ENCODE measurements at places on chromosomes 2 and 18.

DNA sequence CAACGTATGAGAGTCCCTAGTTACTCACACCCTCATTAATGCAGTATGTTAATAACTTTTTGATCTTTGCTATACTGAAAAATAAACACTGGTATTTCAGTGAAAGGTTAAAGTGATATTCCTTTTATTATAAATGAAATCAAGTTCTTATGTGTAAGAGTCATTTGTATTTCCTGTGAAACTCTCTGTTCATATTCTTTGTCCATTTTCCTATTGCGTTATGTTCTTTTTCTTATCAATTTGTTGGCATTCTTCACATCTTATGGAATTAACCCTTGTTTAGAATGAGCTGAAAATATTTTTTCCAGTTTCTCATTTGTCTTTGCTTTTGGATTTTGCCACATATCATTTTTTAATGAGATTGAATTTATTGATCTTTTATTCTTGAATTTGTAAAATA lies 44.8 kb downstream of the NDUFAF7 start:
- no peak for DNase-seq

DNA sequence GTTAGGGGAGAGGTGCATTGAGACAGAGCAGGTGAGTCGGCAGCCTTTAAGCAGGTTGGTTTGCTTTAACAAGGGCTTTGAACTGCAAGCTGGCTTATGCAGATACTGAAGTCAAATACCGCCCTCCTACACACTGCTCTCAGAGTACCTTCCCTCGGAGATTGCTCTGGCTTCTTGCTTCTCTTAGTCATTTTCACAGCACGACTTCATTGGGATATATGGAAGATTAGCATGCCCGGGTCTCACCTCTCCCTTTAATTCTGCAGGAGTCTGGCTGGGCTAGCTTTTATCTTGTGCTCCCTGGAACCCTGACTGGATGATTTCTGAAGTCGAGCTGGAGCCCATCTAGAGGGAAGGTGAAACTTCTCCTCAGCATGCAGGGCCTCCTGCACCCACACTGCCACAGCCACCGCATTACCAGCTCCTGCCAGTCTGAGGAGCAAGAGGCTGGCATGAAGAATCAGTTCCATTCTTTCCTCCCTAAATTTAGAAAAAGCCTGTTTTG lies 395.5 kb upstream of the HNRNPA3 start:
- no peak for DNase-seq

DNA sequence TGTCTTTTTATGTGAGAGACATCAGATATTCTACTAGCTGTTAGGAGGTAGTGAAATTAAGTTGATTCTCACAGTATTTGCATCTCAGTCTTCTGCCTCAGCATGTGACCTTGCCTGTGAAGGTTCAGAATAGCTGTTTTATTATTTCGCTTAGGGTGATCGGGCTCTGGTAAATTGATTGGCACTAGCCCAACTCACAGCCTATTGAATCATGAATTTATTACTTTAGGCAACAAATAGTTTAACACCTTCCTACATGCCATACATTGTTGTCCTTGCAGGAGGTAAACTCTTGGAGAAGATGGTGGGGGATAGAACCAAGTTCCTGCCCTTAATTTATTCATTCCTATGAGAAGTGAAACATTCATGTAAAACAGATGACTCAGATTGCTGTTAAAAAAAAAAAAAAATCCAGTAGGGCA lies 101.9 kb downstream of the GPD2 start:
- DNase-seq = no peak

- no peak for DNase-seq
Measured at GRCh38 chr2:174635776-174636404, 38.3 kb upstream of the WIPF1 start.

GRCh38 chr2:70891572-70892357 lies 43.9 kb upstream of the ATP6V1B1 start:
- no peak for DNase-seq

DNA sequence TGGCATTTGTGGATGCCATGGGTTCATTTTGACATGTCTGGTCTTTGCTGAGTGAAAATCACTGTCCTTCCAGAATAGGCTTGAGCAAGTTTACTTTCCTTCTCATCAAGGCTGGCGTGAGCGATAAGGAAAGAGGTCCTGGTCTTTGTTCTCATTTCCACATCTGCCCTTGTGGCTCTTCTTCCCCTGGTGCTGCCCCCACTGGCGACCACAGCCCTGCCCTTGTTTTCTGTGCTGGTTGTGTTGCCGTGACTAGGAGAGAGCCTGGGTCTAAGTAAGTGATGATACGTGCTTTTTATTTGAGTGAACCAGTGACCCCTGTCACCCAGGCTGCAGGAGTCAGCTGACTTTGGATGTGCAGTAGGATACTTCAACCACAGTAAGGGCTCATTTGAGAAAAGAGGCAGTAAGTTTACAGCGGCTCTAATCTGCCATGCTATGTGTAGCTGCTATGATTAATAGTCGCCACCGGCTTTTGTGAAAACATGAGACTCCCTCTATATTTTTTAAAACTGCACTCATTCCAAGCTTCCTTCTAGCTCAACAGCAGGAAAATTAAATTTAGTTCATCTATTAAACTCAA lies 441.7 kb downstream of the RNF144A start:
- DNase-seq = no peak

GRCh38 chr2:218332920-218333645 lies 23.6 kb upstream of the CATIP start:
- DNase-seq = no peak

DNA sequence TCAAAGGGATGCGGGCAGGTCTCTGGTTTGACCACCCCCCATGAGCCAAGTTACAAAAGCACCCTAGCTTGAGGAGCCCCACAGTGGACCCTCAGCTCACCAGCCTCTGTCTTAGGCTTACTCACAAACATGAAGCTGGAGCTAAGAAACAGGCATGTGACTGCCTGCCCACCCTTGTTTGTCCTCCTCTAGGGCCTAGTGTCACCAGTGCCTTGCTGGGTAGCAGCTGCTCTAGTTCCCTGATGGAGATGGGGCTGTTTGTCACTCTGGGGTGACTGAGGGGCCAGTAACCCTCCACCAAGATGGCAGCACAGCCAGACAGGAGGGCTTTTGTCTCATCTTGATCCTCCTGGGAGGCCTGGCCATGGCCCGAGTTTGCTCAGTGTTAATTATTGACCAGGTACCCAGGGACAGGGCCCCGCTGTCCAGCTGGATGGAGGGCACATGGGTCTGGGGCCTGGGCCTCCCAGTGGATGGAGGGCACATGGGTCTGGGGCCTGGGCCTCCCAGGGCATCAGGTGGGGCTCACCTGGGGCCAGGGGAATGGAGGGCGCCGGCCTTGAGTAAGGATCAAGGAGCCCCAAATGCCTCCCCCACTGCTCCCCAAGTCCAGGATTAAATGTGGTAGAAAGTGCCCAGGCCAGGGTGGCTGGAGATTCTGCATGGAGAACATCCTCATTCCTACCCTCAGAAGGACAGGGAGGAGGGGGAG lies 185.9 kb upstream of the HAAO start:
- no peak for DNase-seq

GRCh38 chr2:9160732-9161131 lies 45.9 kb upstream of the ASAP2 start:
- DNase-seq = no peak

- no peak for DNase-seq
Measured at GRCh38 chr2:104177179-104177578, 676.7 kb upstream of the POU3F3 start.

DNA sequence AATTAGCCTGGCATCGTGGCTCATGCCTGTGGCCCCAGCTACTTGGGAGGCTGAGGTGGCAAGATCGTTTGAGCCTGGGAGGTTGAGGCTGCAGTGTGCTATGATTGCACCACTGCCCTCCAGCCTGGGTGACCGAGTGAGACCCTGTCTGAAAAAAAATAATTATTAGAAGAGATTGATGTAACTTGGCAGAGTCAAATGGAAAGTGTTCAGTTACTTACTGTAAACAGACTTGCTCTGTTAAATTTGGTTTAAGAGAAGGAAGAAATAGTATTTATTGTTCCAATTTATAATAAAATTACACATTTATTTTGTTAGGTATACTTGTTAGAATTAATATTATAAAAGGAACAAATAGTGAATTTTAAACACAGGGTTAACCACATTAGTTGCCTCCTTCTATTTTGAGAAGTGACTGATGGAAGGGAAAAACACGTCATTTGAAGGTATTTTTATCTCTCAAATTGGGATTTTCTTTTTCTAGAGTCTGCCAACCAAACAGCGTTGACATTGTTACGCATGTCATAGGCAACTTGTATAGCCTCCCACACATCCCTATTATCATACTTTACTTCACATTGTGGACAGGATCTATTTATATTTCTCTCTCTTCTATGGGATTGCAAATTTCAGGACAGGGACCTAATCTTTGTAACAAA lies 118.8 kb upstream of the B3GNT2 start:
- DNase-seq = no peak

DNA sequence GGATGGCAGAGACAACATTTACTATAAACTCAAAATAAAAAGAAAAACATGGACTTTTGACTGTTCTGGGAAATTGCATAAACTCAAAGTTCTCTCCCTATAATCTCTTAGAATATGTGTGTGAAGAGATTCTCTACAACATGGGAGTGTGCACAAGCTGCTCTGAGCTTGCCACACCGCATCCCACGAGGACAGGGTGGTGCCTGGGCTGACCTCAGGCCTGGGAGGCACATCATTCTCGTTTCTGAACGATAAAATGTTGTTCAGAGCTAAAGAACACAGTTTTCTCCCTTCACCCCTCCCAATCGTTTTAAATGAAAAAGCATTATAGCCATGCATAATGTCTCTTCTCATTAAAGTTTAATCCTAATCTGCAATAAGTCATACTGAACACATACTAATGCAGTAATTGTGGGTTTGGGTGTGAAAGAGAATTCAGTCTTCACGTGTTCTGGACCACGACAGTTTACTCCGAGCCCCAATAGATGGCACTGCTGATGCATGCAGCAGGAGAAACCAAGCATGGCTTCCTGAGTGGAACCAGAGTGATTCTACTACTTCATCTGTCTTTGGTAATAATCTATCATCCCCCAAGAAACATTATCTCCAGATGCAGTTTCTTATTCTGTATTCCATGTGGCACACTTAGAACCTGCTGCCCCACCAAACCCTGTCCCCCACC lies 46.9 kb upstream of the LAMA1 start:
- DNase-seq = no peak

DNA sequence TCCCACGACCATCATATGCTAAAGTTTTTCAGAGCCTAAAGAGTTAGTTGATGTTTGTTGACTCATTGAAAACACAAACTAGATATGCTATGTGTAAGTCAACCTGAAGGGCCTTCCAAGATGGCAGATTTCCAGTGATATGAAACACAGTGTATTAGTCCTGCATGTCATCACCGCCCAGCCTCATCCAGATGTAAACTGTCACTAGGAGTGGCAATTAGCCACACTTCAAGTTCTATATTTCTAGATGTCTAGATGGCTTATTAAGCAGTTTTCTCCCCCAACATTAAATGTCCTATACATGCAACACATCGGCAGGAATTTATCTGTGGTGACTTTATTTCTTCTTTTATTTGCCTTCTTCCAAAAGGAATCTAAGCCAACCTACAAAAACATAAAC lies 444.1 kb upstream of the SMIM21 start:
- DNase-seq = no peak

DNA sequence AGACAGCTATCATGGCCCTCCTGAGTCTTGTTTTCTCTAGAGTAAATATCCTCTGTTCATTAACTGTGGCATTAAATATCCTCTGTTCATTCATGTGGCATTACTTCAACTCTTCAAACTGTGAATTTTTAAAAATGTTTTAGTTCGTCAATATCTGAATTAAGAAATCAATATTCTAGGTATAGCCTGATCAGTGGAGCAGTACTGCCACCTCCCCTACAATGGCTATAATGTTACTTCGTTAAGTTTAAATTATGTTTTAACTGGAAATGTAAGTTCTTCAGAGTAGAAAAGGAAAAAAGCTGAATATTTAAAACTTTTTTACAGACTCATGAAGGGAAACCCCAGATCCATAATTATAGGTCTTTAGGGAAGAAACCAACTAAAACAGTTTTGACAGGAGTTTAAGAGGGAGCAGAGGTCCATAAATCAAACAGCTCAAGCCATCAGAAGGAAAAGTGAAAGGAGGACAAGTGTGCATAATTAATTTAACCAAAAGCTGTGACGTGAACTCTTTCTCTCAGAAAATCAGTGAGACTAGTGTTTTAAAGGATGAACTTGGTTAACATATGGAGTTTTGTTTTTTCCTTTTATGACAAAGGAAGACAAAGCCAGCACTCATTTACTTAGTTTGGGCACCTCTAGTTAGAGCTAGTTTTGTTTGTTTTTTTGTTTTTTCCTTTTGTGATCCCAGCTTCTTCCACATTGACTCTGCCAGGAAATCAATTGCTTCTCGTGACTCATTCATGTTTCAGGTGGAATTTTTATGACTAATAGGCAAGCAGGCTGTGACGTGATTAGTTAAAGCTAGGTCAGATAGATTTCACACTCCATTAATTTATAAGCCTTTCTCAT lies 44.9 kb downstream of the RBBP8 start:
- no peak for DNase-seq

GRCh38 chr2:235232449-235233433 lies 261.1 kb upstream of the AGAP1 start:
- DNase-seq = no peak

- no peak for DNase-seq
Measured at GRCh38 chr2:191020742-191021381, 6.9 kb upstream of the STAT1 start.

GRCh38 chr2:217437290-217437870 lies 565.4 kb downstream of the TNS1 start:
- DNase-seq = no peak

- no peak for DNase-seq
Measured at GRCh38 chr2:113078350-113078839, 10.6 kb downstream of the IL1F10 start.

- no peak for DNase-seq
Measured at GRCh38 chr2:38789691-38790090, 11.7 kb downstream of the GEMIN6 start.

DNA sequence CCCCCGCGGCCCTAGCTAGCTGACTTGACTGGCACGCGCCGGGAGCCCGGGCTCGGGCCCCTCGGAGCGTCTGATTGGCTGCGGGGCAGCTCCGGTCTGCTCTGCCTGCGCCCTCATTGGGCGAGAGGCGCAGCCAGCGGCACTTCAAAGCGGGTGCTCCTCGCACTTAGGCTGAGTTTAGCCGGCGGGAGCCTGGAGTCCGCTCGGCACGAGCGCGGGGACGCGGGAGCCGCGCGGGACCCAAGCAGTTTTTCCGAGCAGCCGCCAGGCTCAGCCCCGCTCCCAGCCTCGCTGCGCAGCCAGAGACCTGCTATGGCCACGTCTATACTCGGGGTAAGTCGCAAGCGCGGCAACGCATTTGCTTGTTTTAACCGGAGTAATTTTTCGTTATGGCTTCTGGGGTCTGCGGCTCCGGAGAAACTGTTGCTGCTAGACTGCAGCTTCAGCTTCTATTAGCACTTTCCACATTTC lies at the start of gene SP9:
SP9 (plus strand) TSS at position 174 of the 471 bp plus-strand sequence; CDS start at position 313, 139 bp downstream.
- no peak for DNase-seq

DNA sequence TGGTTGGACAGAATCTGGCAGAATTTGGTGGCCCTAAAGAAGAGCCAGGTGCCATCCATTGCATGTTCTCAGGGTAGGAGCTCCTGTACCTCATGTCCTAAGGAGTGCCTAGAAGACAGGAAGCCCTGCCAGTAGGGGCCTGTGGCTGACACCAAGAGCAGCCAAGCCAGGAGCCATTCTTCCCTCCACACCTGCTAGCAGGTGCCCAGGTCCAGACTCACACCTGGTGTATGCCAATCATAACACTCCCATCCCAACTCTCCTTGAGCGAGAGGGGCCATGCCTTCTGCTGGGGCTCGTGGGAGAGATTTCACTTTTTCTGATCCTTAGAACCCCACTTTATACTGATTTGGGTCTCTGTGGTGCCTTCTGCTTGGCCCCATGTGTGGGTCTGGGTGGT lies 26.5 kb upstream of the TMEM37 start:
- no peak for DNase-seq

GRCh38 chr2:19687017-19687659 lies 214.6 kb downstream of the TTC32 start:
- DNase-seq = no peak

Data from hypothalamus (tissue), 51 donors.